ENCODE measurements at places on chromosomes 12 and 14.
A peak's percentile ranks its signal among the peaks of the same experiment; 100 is the strongest.

DNA sequence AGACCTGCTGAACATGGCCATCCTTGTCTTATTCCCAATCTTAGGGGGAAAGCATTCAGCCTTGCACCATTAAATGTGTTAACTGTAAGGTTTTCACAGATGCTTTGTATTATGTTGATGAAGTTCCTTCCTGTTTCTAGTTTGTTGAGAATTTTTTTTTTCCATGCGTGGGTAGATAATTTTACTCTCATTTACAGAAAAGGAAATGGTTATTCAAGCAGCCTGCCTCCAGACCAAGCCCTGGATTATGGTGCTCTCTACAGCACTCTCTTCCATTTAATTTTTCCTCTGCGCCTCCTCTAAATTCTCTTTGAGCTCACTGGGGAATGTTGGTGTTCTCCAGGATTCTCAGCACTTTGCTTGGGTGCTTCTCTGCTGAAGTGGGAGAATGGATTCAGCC, 179.3 kb upstream of the PZP start:
- DNase-seq, result no peak

- no peak for DNase-seq
These were observed 1098.0 kb downstream of the BCL11B start for GRCh38 chr14:98174041-98174440.

DNA sequence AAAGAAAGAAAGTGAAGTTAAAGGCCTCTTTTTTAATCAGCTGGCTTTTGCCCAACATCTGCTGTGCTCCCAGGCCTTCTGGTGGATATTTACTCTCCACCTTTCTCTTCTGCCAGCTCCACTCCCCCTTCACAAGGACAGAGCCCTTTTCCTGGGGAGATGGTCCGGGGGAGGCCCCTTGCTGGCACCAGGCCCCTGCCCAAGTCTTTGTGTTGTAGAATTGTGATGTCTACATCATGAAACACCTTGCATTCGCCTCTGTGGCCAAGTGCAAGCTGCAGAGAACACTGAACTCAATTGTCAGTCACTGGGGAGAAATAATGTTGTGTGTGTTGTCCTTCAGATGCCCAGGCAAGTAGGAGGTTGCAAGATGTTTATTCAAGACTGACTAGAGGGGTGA, 150.3 kb downstream of the DPF3 start:
- DNase-seq, result no peak

DNA sequence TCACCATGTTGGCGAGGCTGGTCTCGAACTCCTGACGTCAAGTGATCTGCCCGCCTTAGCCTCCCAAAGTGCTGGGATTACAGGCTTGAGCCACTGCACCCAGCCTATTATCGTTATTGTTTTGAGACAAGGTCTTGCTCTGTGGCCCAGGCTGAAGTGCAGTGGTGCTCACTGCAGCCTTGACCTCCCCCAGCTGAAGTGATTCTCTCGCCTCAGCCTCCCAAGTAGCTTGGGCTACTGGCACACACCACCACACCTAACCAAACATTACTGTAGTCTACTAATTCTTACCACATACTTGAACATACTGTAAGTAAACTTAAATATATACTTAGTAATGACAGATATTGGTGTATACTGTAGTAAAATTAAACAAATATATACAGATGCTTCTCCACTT, 4.5 kb upstream of the CDCA4 start:
- no peak for DNase-seq

- no peak for DNase-seq
These were observed 250.2 kb downstream of the KSR2 start for GRCh38 chr12:117718559-117718958.

DNA sequence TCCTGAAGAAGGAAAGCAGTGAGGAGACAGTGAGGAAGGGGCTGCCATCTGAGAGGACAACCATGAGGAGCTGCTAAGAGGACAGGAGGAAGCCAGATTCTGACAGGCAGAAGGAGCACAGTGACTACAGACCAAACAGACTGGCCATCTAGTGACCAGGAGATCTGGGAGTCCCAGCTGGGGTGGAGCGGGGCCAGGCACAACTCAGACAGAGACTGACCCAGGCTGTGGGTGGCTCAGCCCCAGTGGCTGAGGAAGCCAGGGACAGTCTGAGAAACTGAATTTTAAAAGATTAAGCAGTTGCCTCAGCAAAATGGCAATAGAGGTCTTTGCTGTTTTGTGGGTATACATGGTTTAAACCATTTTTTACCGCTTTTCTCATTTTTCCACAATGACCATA, 28.9 kb downstream of the LRRC74A start:
- DNase-seq, result no peak

- DNase-seq, result peak; percentile 68
These were observed 23.3 kb downstream of the GABARAPL1 start for GRCh38 chr12:10235761-10236631.

- no peak for DNase-seq
These were observed 7.0 kb downstream of the PITPNM2 start for GRCh38 chr12:123143736-123144461.

GRCh38 chr12:131044760-131045381, 91.2 kb downstream of the ADGRD1 start:
- no peak for DNase-seq

GRCh38 chr12:32053881-32054624, 52.6 kb upstream of the BICD1 start:
- DNase-seq, result no peak

GRCh38 chr14:104280085-104280901, 141.9 kb downstream of the KIF26A start:
- DNase-seq, result peak; percentile 11

GRCh38 chr14:64645220-64645892, 58.9 kb upstream of the PLEKHG3 start:
- DNase-seq, result no peak

DNA sequence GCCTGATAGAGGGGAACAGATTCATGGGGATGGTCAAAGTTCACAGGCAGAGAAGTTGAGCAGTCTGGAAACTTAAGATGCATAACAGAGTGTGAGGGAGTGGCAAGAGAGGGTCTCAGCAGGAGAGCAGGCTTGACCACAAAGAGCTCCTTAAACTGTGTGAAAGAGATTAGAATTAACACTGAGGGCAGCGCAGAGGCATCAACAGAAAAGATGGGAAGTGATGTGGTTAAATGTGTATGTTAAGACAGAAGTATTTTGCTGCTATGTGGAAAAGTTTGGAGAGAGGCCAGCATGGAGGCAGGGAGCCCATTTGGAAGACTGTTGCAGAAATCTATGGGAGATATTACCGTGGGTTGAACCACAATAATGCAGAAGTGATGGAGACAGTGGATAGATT, 122.7 kb upstream of the LMNTD1 start:
- DNase-seq, result no peak

DNA sequence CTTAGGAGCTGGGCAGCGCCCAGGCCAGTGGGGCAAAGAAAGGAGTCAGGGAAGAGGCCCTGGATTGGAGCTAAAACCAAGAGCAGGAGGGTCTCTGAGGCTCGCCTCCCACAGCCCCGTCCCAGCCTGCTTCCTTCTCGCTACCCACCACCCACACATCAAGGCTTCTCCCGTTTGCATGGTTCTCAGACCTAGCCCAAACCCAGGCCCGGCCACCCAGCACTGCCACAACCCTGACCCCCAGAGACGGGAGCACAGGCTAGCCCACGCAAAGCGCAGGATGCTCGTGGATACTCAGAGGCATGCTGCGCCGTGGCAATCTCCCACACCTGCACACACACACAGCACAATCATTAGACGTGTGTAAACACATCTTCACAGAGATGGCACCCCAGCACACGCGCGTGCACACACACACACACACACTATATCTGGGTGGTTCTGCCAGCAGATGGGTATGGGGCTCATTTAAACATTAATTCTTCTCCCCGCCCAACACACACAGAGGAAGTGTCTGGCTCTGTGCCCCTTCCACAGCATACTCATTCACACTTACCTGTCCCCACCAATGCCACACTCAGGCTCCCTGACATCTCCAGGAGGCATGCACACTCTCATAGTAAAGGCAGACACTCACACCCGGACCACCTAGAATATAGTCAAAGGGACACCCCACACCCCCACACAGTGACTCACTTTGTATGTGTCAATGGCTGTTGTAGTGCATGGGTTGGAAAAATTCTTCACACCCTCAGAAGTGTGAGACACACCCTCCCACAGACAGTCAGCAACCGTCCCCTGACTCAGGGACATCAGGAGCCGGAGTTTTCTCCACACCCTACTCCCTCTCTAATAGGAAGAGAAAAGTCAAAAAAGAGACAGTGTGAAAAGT, 1.1 kb downstream of the CARMIL3 start:
- DNase-seq, result peak; percentile 75

DNA sequence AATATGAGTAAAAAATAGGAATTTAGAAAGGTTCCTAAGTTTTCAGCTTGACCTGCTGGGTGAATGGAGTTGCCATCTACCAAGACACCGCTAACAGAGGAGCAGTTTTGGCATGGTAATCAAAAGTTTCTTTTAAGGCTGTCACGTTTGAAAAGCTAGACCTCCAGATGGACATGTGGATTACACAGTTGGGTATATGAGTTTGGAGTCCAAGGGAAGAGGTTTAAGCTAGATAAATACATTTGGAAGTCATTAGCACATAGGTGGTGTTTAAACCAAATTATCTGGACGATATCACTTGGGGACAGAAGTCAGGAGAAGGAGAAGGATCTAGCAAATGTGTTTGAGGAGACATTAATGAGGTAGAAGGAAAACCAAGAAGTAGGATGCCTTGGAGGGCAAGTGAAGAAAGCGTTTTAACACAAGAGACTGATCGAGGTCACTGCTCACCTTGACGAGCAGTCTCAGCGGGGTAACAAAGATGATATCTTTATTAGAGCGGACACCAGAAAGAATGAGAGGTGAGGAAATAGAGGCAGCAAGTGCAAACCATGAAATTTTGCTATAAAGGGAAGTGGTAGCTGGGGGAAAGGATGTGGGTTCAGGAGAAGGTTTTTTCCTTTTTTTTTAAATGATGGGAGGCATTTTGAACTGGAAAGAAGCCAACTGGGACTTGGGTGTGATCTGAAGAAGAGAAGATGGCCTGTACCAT, 17.6 kb downstream of the PNP start:
- DNase-seq, result no peak

DNA sequence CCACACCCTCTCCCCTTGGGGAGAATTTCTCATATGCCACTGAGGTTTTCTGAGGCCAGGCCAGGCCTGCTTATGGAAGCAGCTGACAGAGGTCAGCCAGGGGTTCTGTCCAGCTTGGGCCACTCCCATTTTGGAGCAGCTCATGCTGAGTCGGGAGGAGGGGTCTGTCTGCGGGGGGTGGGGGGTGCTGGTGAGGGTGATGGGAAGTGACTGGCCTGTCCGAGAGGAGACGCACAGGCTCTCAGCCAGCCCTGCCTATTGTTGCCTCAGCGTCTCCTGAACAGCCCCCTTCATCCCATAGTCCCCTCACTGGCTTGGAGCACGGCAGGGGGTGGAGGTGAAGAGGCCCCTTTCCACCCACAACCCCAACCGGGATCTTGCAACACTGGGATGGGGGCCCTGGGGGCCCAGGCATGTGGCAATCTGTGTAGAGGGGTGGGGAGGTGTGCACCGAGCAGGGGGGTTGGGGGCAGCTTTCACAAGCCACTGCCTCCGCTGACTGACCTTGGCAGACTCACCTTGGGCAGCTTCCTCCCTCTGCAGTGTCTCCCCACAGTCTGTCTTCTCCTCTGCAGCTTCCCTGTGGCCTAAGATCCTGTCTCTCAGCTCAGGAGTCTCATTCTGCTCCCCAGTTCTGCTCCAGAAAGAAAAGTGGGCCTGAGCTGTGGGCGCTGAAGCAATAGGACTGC, 5.5 kb downstream of the CEBPE start:
- DNase-seq, result no peak

- DNase-seq, result no peak
These were observed 68.8 kb downstream of the CLMN start for GRCh38 chr14:95250936-95251335.

Measured in stimulated activated CD8-positive, alpha-beta memory T cell treated with anti-CD3 and anti-CD28 coated beads, Interleukin-4, amount 100 ng/mL, for 48 hours (primary cell).